ENCODE measurements at places on chromosomes 7 and 10. TPM values are rescaled to one million over a fixed set of nuclear protein-coding genes. Genes with fewer than 3 reads are reported as not detected.

OR2A5 gene
- total RNA-seq = not detected

TACC2 gene
- 21.2 TPM for total RNA-seq

IGF2BP3 gene
- total RNA-seq = 48.2 TPM

GARIN1A gene
- 0.92 TPM for total RNA-seq

OR2A1 gene
- not detected for total RNA-seq

KLLN gene
- 1.4 TPM for total RNA-seq

TAS2R41 gene
- total RNA-seq = not detected

FAM237B gene
- total RNA-seq = 0.23 TPM

PPP1R3C gene
- total RNA-seq = 47.3 TPM

ZP3 gene
- 1.4 TPM for total RNA-seq

TLL2 gene
- 2.1 TPM for total RNA-seq

ATG9B gene
- 3.9 TPM for total RNA-seq

AGBL3 gene
- total RNA-seq = 7.4 TPM

NHLRC2 gene
- total RNA-seq = 30.4 TPM

OR9A2 gene
- total RNA-seq = 0.69 TPM

NUTM2D gene
- total RNA-seq = 7.8 TPM

BICC1 gene
- total RNA-seq = 5.8 TPM

ASAH2 gene
- total RNA-seq = 3.0 TPM

LRRD1 gene
- 0.92 TPM for total RNA-seq

GJD4 gene
- total RNA-seq = 0.23 TPM

PLPP4 gene
- 29.1 TPM for total RNA-seq

CYP3A5 gene
- total RNA-seq = not detected

MYO1G gene
- total RNA-seq = 0.46 TPM

All from diencephalon (tissue), 1 donor.